ENCODE measurements at places on chromosomes 5 and 9.

DNA sequence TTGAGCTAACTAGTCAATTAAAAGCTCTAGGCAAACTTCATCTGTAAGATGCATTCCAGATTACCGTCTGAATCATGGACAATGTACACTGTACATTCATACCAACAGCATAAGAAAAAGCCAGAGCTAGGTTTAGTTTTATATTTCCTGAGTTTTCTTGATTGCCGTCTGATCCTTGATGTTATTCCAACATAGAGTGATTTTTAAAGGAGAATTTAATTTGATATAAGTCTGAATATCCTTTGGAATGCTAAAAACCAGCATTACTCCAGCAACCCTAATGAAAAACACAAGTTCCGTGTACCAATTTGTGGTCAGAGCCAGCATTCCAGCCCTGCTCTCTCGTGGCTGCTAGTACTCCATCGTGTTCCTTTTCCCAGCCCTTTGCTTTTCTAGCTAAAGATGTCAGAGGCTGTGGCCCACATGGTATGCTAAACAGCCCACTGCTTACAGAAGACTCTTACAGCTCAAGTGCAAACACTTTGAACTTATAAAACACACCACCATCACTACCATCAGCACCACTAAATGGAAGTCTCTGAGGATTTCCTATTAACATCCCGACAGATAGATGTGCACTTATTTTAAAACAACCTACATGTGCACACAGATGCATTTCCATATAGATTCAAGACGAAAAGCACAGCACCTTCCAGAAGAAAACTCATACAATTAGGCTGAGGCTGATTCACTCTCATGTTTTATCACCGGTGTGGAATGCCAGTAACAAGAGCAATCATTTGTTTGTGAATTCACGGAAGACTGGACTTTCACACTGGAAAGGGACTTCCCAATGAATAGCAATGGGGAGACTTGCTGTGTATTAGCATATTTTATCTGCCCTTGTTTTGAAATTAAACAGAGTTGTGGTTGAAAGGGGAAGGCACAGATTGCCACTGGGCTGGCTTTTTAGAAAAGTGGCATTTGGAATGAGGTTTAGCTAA, 246.9 kb upstream of the GAS1 start:
- DNase-seq, result no peak

DNA sequence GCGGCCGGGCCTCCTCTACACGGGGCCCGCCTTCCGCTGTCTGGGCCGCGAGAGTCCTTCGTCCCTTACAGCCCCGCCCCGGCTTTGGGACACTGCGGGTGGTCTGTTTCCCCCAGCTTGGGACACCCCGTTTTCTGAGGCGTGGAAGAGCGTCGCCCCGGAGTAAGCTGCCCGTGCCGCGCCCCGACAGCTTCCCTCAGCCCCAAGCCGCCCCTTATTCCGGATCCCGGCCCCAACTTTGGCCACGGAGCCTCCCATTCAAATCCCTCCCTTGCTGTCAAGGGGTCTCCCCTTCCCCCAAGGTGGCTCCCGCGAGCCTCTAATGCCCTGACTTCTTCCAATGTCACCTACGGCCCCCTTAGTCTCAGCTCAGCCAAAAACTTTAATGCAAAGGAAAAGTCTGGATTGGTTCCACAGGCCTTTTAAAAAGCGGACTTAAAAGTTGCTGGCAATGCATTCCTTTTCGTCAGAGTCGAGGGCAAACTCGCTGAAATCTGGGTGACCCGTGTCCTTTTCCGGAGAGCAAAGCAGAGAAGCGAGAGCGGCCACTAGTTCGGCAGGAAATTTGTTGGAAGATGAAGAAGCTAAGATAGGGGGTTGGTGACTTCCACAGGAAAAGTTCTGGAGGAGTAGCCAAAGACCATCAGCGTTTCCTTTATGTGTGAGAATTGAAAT, 19.8 kb downstream of the EXOSC2 start:
- no peak for DNase-seq

- no peak for DNase-seq
Observed at GRCh38 chr9:16058131-16058549, 505.3 kb downstream of the CCDC171 start.

GRCh38 chr9:17571825-17572224, 7.0 kb upstream of the SH3GL2 start:
- no peak for DNase-seq

- no peak for DNase-seq
Observed at GRCh38 chr5:37055383-37055990, 178.9 kb downstream of the NIPBL start.

GRCh38 chr9:2761424-2761823, 44.1 kb downstream of the KCNV2 start:
- DNase-seq, result no peak

DNA sequence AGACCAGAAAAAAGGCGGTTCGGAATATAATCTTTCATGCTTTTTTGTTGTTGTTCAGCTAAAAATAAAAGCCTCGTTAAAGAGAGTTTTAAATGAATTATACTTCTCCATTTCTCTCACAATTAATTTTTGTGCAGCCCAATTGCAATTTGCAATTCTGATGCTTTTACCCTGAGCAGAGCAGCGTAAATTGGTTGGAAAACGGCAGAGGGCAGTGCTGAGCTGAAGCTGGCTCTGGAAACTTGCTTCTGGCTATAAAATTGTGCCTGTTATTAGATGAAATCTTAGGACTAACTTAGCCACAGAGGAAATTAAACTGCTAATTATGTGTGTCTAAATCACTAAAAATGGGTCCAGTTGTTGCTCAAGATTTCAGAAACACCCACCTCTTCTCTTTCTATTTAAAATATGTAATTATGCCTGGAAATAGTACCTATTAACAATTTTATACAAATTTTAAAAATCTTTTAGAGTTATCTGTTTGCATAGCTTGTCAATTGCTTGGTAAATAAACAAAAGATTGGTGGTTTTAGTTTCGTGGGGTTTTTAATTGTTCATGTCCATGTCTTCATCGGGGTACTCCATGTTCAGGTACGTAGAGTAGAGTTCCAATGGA, 441.8 kb upstream of the TLE4 start:
- DNase-seq, result no peak

DNA sequence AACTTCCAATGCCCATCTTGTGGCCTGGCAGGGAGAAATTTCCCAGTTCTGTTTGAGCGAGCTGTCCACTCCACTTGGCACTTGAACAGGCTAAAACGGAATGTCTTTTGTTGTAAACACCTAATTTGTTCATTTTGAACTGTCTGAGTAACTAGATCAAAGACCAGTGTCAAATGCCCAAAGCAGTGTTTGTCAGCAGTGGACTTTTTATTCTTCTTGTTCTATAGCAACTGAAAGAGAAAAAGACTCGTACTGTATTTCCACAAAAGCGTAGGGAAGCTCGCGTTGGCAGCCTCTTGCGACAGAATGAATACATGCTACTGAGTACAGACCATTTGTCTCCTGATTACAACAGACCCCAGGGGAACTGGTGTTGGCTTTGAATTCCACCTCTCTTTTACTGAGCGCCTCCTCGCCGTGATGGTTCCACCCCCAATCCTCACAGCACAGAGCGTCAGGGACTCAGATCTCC, 601.8 kb upstream of the ZNF608 start:
- no peak for DNase-seq

DNA sequence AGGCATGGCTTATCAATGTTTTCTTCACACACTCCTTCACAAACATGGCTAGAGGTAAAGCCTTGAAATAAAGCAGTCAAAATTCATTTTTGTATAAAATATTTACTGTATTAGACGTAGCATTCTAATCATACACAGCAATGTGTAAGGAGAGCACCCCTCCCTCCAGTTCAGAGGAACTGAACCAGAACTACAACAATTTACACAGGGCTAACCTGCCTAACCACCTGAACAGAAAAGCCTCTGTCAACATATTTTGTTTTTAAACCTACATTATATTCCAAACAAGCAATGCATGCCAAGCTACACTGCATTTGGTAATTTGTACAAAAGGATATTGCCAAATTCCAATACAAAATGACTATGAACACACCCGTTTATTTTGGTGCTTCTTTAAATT, 41.6 kb downstream of the MLLT3 start:
- DNase-seq, result no peak

DNA sequence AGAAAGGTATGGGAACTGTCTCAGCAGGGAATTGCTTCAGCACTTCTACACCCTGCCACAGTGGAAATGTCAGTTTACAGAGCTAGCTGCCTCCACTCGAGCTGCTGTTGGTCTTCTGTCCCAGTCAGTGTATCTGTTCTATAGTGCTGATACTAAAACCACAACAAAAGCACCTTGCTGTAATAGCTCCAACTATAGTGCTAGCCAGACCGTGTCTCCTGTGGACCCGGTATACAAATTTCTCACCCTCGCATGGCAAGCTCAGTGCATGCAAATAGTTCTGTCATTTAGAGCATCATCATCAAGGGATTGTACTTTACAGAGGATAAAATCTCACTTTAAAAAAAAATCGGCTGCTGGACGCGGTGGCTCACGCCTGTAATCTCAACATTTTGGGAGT, 51.5 kb upstream of the IQGAP2 start:
- DNase-seq, result no peak

GRCh38 chr5:77851176-77852067, 75.3 kb upstream of the TBCA start:
- DNase-seq, result no peak

DNA sequence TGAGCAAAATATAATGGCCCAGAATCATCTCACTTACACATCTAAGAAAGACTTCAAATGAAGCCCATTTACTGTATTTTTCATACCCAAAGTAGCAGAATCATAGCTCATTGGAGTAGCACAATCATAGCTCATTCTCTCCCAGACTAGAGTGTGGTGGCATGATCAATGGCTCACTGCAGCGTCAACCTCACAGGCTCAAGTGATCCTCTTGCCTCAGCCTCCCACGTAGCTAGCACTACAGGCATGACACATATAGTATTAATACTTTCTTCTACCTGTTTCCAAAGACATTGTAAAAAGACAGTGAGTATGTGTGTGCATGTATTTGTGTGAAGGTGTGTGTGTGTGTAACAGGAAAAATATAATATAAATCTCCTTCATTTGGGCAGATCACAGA, 1247.9 kb upstream of the ACO1 start:
- DNase-seq, result no peak

GRCh38 chr9:27925815-27926214, 352.5 kb upstream of the C9orf72 start:
- no peak for DNase-seq

GRCh38 chr9:111630182-111630963, 761 bp upstream of the DNAJC25 start:
- DNase-seq, result no peak

GRCh38 chr9:132671620-132672412, 1.6 kb downstream of the GTF3C4 start:
- DNase-seq, result no peak

DNA sequence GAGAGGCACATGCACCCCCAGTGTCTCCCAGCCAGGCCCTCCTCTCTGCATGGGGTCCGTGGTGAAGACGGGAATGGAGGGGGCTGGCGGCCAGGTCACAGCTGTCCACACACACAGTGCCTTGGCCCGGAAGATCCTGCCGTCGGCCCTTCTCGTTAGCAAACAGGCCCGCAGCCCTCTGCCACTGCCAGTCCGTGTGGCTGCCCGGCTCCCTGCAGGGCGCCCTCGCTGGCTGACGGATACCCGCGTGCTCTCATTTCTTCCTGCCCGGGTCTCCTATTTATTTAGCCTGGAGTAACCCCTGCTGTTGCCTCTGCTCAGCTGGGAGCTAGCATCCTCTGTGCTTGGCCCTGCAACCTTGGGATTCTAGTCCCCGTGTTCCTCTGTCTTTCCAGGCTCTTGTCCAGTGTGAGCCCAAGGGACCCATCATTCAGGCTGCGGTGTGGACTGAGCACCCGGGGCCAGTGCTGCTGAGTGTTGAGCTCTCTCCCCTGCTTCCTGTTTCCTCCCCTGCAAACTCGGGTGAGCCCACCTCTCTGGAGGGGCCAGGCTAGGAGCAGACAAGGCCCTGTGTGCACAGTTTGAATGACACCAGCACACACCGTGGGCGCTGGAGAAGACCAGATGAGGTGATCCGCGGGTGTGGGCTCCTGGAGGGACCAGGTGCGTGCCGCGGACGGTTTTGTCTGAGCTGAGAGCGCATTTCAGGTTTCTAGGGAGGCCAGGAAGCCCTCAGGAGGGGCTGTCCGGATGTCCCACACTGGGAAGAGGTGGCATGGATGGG, 14.6 kb upstream of the RNU6ATAC start:
- DNase-seq, result no peak

GRCh38 chr9:126517833-126518356, 95.8 kb upstream of the LMX1B start:
- DNase-seq, result no peak

DNA sequence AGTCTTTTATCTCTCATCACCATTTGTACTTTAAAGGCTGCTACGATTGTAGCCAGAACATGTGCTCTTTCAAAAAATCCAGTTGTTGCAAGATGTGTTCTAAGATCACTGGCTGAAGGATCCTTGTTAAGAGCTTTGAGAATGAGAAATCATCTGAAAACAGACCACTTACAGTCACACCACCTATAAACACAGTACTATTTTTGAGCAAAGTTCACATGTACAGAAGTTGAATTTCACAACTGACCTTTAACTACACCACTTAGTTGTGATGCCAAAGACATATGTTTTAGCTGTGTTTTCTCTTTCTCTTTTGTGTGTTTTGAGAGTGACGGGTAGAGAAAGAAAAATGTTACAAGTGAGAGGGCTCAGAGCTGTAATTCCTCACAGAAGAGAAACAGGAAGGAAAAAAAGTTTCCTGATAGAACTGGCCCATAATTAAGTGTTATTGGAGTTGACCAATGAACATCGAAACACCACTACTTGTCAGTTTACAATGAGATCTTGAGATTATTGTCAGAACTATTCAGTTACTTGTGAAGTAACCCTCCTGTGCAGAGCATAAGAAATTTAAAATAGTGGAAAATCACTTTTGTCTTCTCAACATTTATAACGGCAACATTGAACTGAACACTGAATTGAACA, 245.4 kb downstream of the MLLT3 start:
- DNase-seq, result no peak

- no peak for DNase-seq
Observed at GRCh38 chr9:104984948-104985347, 57.0 kb upstream of the ABCA1 start.

GRCh38 chr9:1918622-1919021, 96.5 kb upstream of the SMARCA2 start:
- no peak for DNase-seq

DNA sequence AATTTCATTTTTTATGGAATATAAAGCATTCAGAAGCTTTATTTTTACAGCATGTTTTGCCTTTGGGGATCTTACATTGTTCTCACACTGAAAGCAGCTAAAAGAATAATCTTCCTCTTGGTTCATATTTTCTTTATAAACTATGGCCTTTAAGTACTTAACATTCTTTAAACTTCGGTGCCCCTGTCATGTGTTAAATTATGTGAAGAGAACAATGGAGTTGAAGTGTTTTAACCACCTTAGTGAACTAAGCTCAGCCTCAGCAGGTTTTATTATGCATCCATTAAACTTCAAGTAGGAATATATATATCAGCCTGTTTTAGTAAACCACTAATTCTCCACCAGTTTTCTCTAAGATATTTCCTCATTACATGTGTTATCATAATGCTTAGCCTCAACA, 371.4 kb upstream of the CDH18 start:
- DNase-seq, result no peak

GRCh38 chr9:86408121-86408520, 53.9 kb upstream of the TUT7 start:
- no peak for DNase-seq

GRCh38 chr9:133889584-133890301, 102.4 kb downstream of the VAV2 start:
- no peak for DNase-seq

- DNase-seq, result no peak
Observed at GRCh38 chr9:15541872-15542271, 11.0 kb upstream of the CCDC171 start.

GRCh38 chr5:102758576-102758975, 3.5 kb downstream of the PAM start:
- no peak for DNase-seq

GRCh38 chr5:179265514-179266290, 79.6 kb downstream of the ADAMTS2 start:
- no peak for DNase-seq

Data from activated CD4-positive, alpha-beta T cell treated with anti-CD3 and anti-CD28 coated beads, Interleukin-2, amount 50 U/mL, for 24 hours (primary cell).